Nucleus accumbens (tissue), 56 donors: ENCODE measurements at places on chromosomes 13 and 19.
A peak's percentile ranks its signal among the peaks of the same experiment; 100 is the strongest.

DNA sequence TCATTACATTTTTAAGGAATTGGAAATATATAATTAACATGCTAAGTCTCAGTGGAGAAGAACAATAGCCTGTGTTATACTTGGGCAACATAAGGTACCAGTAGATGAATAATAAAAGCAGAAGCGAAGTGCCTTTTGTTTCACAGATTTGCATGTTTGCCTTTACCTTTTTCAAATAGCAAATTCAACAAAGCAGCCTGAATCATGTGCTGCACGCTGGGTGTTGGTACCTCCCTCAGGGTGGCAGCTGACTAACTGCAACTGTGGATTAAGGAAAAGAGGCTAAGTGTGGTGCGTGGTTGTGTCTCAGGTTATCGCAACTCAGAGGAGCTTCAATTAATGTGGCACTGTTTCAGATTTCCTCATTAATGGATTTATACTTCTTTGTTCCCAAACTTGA lies 189.0 kb downstream of the LMO7 start:
- no peak for DNase-seq

DNA sequence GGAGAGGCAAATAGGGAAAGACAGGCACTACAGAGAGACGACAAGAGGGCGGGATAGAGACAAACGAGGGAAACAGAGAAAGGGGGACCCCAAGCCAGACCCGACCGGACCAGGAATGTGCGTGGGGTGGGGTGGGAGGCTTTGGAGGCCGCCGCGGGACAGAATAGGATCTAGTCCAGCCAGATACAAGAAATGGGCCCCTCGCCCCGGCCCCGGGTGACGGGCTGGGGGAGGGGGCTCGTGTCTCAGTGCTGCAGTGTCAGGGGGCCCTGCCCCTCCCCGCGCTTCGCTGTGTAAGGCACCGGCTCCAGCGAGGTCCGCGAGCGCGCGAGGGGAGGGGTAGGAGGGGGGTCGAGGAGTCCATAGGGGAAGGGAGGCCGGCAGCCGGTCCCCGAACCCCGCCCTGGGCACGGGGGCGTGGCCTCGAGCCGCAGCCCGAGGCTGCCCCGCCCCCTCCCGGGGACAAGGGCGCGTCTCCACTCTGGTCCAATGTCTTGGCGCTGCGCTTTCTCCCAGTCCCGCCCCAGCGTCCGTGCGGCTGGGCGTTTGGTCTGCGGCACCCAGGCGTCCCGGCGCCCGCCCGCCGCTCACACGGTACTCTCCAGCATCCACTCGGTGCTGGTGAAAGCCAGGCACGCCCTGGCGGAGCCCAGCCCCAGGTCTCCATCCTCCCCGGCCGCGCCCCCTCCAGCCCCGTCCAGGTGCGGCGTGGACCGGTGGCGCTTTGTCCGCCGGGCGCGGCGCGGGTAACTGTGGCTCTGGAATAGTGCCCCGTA lies 11.0 kb downstream of the IFNL1 start:
- no peak for DNase-seq

DNA sequence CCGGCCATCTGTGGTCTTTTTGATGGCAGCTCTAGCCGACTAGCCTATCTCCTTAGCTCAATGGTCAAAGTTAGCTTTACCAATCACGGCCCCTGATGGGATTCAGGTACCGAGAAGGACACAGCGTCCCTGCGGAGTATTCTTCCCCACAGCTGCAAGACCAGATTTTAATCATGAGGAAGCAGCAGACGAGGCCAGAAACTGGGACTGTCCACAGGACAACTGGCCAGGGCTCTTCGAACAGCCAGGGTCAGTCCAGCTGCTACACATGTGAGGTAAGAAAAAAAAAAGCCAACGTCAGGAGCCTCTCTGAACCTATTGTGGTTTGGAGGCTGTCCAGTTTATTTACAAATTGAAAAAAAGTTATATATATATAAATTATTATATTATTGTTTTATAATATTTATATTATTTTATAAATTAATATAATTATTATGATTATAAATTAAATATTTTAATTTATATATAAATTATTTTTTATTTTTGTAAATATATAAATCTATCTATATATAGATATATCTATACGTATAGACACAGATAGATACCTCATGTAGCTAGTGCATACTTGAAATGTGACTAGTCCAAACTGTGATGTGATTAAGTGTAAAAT lies 10.8 kb downstream of the RINL start:
- DNase-seq = no peak

DNA sequence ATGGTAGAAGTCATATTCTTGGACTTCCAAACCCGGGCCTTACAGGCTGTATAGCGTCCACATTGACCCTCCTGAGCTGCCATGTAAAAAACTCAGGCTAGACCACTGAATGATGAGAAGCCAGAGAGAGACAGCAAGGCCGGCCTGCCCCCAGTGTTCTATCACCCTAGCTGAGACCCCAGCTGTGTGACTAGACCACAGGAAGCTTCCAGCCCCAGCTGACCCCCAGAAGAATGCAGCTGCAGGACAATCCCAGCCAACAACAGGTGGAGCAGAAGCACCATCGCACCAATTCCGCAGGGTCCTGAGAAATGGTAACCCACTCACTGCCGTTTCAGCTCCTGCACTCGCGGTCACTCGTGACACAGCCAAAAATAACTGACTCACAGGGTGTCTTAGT lies 2.9 kb upstream of the ATP11A start:
- no peak for DNase-seq

DNA sequence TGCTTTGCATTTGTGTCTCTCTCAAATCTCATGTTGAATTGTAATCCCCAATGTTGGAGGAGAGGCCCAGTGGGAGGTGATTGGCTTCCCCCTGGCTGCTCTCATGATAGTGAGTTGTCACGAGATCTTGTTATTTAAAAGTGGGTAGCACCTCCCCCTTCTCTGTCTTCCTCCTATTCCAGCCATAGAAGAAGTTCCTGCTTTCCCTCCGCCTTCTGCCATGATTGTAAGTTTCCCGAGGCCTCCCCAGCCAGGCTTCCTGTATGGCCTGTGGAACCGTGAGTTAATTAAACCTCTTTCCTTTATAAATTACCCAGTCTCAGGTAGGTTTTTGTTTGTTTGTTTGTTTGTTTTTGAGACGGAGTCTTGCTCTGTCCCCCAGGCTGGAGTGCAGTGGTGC lies 3.8 kb downstream of the LILRA4 start:
- DNase-seq = no peak

- peak; percentile 77 for DNase-seq
Measured at GRCh38 chr19:33778089-33778791, 18.4 kb upstream of the KCTD15 start.

GRCh38 chr19:48842789-48843162 lies 6.5 kb upstream of the HSD17B14 start:
- no peak for DNase-seq

GRCh38 chr13:97435323-97435722 lies 1.4 kb downstream of the RAP2A start:
- DNase-seq = no peak

DNA sequence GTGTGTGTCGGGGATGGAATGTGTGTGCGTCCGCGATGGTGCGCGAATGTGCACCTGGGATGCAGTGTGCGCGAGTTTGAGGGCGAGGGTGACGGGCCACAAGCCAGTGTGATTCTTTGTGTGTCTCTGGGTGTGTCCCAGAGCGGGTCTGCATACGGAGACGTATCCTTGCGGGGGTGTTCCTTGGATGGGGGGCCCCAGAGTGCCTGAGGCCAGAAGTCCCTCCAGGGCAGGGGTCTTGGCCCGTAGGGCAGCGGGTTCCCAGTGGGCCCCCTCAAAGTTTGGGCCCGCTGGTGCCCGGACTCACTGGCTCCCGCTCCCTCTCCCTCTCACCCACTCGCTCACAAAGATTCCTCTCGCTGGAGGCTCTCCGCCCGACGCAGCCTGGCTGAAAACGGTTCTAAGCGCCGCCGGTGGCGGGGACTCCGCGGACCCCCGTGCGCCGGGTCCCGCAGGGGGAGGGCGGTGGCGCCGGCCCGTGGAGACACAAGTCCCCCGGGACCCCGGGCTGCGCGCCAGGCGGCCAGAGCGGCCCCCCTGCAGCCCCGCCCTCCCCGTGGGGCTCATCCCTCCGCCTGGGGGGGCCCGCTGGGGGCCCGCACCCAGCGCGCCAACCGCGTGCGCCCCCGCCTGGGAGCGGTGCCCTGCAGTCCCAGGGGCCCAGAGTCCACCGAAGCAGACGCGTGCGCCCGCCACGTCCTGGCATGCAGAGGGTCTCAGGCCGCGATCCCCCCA lies 886 bp downstream of the CRLF1 start:
- DNase-seq = no peak

DNA sequence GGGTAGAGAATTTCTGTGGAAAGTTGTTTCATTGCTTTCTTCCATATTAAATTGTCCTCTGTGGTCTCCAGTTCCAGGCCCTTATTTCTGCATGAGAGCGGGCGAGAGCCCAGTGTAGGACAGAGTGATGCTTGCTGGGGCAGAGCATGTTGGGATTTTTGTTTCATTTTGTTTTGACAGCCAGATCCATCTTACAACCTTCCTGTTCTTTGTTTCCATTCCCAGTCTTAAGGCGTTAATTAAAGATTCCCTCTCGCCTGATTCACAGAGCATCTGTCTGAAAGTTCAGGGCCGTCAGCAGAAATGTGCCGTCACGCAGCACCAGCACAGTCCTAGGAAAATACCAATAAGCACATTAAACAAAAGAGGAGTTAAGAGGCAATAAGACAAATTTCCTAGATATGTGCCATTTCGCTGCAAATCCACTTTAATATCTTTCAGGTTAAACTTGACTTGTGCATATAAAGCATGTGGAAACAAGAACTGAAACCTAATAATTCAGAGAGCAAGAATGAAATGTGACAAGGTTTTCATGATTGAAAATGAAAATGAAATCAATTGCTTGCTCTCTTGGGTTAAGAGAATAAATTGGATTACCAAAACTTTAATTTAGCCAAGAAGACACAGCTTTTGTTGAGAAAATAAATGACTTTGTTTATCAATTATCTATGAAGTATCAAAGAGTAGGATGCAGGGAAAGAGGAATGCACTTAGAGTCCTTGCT lies 210.7 kb upstream of the SLC10A2 start:
- DNase-seq = no peak

- DNase-seq = no peak
Measured at GRCh38 chr19:19217099-19217498, 5.3 kb downstream of the NCAN start.

- no peak for DNase-seq
Measured at GRCh38 chr13:97194479-97194878, 27.7 kb upstream of the MBNL2 start.

DNA sequence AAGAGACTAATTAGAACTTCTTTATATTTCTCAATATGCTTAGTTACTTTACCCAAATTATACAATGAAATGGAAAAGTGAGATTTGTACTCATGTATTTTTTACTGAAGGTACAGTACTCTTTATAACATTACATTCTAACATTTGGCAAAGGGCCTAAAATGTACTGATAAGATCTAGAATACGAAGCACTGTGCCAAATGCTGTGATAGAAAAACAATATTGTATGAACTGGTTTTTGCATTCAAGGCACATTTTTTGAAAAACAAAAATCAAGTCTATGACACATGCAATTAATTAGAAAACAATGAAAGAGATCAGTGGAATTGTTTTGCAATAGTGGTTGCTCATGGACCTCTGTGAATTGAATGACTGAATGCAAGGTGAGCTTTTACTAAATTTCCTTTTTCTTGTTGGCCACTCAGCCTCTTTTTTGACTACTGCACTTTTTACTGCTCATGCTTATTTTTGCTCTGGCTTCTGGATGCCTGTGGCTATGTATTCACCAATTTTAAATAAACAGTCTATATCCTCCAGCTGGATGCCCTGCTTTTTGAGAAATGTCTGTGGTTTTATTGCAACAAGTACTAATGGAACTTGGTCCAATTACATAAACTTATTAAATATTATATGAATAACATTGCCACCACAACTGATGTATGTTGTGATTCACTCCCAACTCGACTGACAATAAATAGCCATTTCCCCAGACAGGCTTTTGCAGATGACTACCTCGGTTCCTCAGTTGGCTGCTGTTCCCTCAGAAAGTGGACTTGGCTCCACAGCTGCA lies 41.4 kb upstream of the OBI1 start:
- no peak for DNase-seq

DNA sequence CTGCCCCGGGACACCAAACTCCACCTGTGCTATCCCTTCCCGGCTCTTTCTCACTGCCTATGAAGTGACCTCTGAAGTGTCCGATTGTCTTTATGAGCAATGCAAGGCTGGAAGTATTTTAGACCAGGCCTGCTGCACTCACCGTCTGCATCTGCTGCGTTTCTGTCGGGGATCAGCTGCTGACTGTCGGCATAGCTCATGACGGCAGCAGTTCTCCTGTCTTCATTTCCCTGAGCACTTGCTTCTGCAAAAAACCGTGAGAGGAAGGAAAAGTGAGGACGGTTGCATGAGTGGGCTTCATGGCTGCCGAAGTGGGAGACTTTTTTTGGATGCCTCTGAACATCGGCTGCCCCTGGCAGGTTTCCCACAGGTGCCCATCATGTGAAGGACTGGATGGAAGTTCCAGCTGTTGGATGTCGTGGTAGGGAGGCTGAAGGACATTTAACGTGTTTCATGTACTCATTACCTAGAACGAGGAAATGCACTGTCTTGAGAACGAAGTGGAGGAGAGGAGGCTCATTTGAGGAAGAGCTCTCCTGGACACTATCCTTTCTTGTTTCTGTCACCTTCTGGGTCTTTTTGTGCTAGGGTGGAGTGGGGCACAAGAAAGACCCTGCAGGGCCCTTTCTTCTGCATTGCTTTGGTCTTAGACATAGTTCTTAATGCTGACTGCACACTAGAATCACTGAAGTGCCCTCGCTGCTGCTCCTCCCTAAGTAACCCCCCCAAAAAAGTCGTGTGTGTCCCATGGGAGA lies 94.7 kb downstream of the RNASEH2B start:
- no peak for DNase-seq

GRCh38 chr13:79799059-79799867 lies 318.3 kb downstream of the NDFIP2 start:
- DNase-seq = no peak

GRCh38 chr19:36850559-36851442 lies at the start of gene ZNF345:
ZNF345 (plus strand) TSS chr19:36850876; CDS start chr19:36876831, 25,955 bp downstream.
- peak; percentile 84 for DNase-seq

- no peak for DNase-seq
Measured at GRCh38 chr19:34402074-34402600, 2.1 kb upstream of the PDCD2L start.

DNA sequence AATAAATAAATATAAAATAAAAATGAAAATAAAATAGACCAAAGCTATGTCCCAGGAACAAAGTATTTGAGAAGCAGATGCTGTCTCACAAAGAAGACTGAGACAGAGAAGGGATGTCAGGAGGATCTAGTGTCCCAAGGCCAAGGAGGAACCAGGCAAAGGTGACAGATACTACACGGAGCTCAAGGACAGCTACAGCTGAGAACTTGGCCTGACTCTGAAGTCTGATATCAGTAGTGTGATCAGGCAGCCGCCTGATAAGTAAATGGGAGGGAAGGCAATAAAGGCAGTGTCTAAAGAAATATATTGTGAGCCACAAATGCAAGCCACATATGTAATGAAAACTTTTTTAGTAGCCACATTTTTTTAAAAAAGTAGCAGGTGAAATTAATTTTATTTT lies 20.4 kb upstream of the NANOS3 start:
- no peak for DNase-seq
